Adrenal gland (tissue), 19 donors: ENCODE measurements at places on chromosomes 5 and 9. TPM values are rescaled to one million over a fixed set of nuclear protein-coding genes. Genes with fewer than 3 reads are reported as not detected.
A peak's percentile ranks its signal among the peaks of the same experiment; 100 is the strongest.

DNA sequence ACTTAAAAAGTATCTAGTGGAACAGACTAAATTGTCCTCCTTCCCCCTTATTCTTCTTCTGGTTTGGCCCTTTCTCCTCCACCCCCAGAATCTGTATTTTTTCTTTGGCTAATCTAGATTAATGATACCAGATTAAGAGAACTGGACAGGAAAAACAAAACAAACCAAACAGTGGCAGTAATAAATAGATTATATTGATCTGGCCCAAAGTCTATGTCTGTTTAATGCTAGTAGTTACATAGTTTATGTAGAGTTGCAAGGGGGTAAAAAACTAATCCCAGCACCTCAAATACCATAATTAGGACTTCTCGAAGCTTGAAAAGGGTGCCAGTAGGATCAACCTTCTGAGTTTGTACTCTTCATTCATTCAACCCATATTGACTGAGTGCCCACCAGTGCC lies 104.5 kb downstream of the ARL15 start:
- H3K27ac ChIP-seq, result no peak overlapping the region
- no peak for DNase-seq
- H3K4me1 ChIP-seq, result peaks cover 4% of the 10 kb centered on the region
- no peaks in the 10 kb centered on the region for H3K27me3 ChIP-seq
- no peaks in the 10 kb centered on the region for H3K36me3 ChIP-seq
- H3K4me3 ChIP-seq, result no peak overlapping the region

DNA sequence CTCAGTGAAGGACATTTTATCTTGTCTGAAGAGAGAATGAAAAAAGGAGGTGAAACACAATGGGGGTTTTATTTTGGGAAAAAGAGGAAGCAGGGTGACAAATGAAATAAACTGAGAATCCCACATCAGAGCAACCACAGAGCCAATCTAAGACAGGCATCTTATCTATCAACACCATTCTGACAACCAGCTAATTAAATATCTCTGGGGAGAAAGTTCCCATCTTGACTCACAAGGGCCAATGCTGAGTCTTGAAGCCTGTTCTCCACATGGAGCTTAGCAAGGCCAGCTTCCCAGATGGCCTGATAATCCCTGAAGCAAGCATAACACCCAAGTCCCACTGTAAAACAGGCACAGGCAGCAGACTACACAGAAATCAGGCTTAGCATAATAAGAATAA lies 30.4 kb downstream of the DPYSL3 start:
- H3K27ac ChIP-seq, result no peak overlapping the region
- DNase-seq, result no peak
- H3K36me3 ChIP-seq, result no peaks in the 10 kb centered on the region
- no peak overlapping the region for H3K4me3 ChIP-seq
- no peaks in the 10 kb centered on the region for H3K27me3 ChIP-seq

DNA sequence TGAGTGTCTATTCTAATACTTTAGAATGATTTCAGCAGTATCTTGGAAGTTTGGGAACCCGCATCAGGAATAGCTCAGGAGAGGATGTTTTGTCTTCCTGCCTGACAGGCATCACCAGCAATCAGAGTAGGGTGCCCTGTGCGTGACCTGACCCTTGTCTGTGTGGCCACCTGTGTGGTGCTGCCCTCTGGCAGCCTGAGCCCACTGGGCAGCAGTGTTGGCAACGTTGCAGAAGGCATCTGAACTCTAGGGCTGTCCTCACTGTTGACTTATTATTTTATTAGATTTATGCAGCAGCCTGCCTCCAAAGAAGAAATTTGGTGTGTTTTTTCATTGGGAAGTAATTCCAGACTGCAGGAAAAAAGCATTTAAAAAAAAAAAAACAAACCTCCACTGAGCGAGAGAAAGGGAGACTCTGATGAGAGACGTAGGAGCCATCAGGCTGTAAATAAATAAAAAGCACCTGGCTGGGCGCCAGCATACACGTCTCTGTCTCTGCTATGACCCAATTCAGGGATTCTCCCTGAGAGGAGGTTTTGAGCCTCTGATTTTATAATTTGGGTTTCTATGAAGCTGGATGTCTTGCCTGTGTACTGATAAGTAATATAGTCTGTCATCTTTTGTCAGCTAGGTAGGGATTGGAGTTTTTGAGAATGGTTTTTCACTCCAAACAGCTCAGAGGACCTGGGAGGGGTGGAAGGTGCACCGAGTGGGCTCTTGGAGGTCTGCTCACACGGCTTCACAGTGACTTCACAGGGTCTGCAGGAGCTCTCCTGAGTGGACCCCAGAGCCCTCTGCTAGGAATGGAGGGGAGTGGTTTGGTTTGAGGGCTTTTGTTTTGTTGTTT lies 49.0 kb downstream of the FAM78A start:
- H3K4me1 ChIP-seq, result no peaks in the 10 kb centered on the region
- H3K27me3 ChIP-seq, result no peaks in the 10 kb centered on the region
- no peaks in the 10 kb centered on the region for H3K36me3 ChIP-seq
- H3K4me3 ChIP-seq, result no peak overlapping the region
- peak overlapping the region; percentile 30 for H3K27ac ChIP-seq

DNA sequence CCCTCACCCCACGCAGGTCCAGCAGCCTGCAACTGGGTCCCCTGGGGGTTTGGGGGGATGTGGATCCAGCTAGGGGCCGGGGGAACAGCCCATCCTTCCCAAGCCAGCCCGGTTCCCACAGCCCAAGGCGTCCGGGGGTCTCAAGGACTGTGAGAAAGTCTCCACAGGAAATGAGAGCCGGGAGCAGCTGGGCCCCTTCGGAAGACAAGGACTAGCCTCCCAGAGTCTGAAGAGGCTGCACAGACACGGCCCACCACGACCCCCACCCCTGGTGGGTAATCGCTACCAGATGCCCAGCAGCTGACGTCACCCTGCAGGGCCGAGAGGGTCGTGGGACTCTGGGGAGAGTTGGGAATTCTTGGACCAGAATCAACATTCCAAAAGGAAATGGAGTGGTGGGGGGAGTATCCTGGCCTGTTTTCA lies 10.5 kb downstream of the SH2D3C start:
- no peak for DNase-seq
- no peak overlapping the region for H3K4me3 ChIP-seq
- no peak overlapping the region for H3K27ac ChIP-seq
- H3K27me3 ChIP-seq, result no peaks in the 10 kb centered on the region
- peaks cover 19% of the 10 kb centered on the region for H3K4me1 ChIP-seq
- no peaks in the 10 kb centered on the region for H3K36me3 ChIP-seq

- no peak for DNase-seq
- no peaks in the 10 kb centered on the region for H3K4me1 ChIP-seq
- H3K27ac ChIP-seq, result no peak overlapping the region
- no peak overlapping the region for H3K4me3 ChIP-seq
- H3K36me3 ChIP-seq, result no peaks in the 10 kb centered on the region
Observed at GRCh38 chr5:14107536-14107935, 35.6 kb upstream of the TRIO start.

DNA sequence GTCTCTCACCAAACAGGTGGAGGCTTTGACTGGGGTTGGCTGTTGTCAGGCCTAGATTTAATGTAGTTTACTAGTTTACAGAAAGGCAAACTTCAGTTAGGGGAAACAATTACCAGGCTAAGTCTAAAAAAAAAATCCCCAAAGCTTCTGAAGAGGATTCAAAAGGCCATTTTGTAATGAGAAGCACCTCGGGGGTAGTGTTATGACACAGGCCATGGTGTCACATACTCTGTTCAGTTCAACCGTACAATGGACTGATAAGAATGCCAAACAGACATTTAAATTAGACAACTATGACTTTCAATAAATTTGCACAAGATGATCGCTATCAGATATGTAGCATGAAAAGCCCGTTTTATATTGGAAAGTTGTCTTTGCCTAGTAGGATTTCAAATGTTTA lies 120.1 kb upstream of the PCA3 start:
- H3K4me1 ChIP-seq, result peaks cover 8% of the 10 kb centered on the region
- H3K4me3 ChIP-seq, result no peak overlapping the region
- no peak for DNase-seq
- no peak overlapping the region for H3K27ac ChIP-seq
- H3K36me3 ChIP-seq, result no peaks in the 10 kb centered on the region

- H3K27me3 ChIP-seq, result no peaks in the 10 kb centered on the region
- H3K4me1 ChIP-seq, result no peaks in the 10 kb centered on the region
- H3K36me3 ChIP-seq, result no peaks in the 10 kb centered on the region
- H3K27ac ChIP-seq, result no peak overlapping the region
- H3K4me3 ChIP-seq, result no peak overlapping the region
- no peak for DNase-seq
Observed at GRCh38 chr9:13082796-13083195, 196.7 kb downstream of the MPDZ start.

DNA sequence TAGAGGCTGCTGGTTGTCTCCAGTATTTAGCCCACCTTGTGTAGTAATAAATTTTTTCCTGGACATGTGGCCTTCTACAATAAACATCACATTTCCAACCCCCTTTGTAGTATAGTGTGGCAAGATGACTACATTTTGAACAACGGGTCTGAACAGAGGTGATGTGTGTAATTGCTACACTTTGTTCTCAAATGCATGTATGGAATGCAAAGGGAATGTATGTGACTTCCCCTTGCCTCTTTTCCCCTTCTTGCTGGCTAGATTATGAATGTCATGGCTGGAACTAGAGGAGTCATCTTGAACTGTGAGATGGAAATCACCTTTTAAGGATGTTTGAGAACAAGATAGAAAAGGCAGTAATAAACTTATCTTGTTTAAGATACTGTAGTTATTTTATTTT lies 54.5 kb downstream of the PRR16 start:
- no peaks in the 10 kb centered on the region for H3K36me3 ChIP-seq
- no peak for DNase-seq
- H3K27ac ChIP-seq, result no peak overlapping the region
- no peaks in the 10 kb centered on the region for H3K27me3 ChIP-seq
- H3K4me1 ChIP-seq, result no peaks in the 10 kb centered on the region

- no peak overlapping the region for H3K4me3 ChIP-seq
- no peaks in the 10 kb centered on the region for H3K36me3 ChIP-seq
- peaks cover 23% of the 10 kb centered on the region for H3K4me1 ChIP-seq
- no peaks in the 10 kb centered on the region for H3K27me3 ChIP-seq
- DNase-seq, result no peak
- no peak overlapping the region for H3K27ac ChIP-seq
Observed at GRCh38 chr5:138610415-138610917, 35.3 kb upstream of the HSPA9 start.

- H3K27me3 ChIP-seq, result no peaks in the 10 kb centered on the region
- no peaks in the 10 kb centered on the region for H3K4me1 ChIP-seq
- H3K36me3 ChIP-seq, result no peaks in the 10 kb centered on the region
- no peak overlapping the region for H3K4me3 ChIP-seq
Observed at GRCh38 chr5:116025866-116026265, 6.4 kb upstream of the ARL14EPL start.

- H3K27ac ChIP-seq, result no peak overlapping the region
- no peaks in the 10 kb centered on the region for H3K27me3 ChIP-seq
- no peak overlapping the region for H3K4me3 ChIP-seq
- no peaks in the 10 kb centered on the region for H3K36me3 ChIP-seq
- H3K4me1 ChIP-seq, result no peaks in the 10 kb centered on the region
Observed at GRCh38 chr5:99331061-99331460, 402.3 kb upstream of the CHD1 start.

DNA sequence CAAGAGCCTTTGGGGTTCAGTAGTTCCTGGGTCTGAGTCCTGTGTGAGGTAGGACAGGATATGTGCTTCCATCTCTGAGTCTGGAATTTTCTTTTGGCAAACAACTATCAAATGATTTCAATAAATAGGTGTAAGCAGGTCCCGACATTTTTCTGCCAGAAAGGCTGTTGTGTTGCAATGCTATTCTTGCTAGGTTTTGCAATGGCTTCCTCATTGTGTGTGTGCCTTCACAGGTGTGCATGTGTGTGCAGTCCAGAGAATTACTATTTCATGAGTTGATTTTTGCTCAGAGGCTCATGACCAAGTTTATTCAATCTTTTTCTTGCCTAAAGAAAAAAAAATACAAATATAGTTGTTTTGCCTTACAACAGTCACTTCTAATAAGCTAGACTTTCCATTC lies 64.5 kb upstream of the FRRS1L start:
- no peak overlapping the region for H3K27ac ChIP-seq
- H3K27me3 ChIP-seq, result no peaks in the 10 kb centered on the region
- no peaks in the 10 kb centered on the region for H3K36me3 ChIP-seq
- no peak for DNase-seq

- H3K4me1 ChIP-seq, result no peaks in the 10 kb centered on the region
- no peak overlapping the region for H3K27ac ChIP-seq
- H3K36me3 ChIP-seq, result no peaks in the 10 kb centered on the region
- H3K4me3 ChIP-seq, result no peak overlapping the region
- no peak for DNase-seq
Observed at GRCh38 chr5:95524423-95524822, 30.4 kb downstream of the SKIC3 start.

- no peaks in the 10 kb centered on the region for H3K36me3 ChIP-seq
- H3K27me3 ChIP-seq, result no peaks in the 10 kb centered on the region
- DNase-seq, result no peak
Observed at GRCh38 chr9:78927099-78927940, 630.4 kb downstream of the PSAT1 start.

DNA sequence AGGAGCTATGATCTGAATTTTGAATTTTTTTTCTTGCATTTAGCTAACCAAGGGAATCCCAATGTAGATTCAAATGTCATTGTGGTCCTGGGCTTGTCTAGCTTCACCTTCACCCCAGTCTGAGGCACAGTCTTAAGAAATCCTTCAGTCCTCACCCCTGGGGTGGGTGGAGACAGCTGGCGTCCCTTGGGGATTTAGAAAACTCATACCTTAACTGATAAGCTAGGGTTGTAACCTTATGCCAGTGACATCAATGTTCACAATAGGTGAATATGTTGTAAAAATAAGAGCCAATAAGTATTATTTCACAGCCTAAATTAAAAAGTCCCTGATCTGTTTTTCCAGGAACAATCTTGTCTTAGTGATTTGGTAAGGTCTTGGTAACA lies 4.6 kb downstream of the ISOC1 start:
- no peaks in the 10 kb centered on the region for H3K36me3 ChIP-seq
- no peak overlapping the region for H3K4me3 ChIP-seq
- no peak overlapping the region for H3K27ac ChIP-seq
- peaks cover 21% of the 10 kb centered on the region for H3K4me1 ChIP-seq

DNA sequence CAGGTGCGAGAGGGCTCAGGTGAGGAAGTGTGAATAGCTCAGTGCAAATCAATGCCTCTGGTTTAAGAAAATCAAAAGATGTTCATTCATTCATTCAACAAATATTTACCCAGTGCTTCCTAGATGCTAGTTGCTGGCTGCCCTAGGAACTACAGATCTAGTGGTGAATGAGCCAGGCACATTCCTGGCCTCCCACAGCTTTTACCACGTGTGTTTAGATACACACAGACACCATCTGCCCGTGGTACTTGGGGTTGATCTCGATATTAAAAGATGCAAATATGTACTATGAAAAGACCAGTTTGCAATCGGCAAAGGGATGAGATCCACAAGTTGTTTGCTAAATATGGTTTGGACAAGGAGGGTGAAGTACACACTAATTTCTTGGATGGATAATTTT lies 78.2 kb downstream of the GTF3C4 start:
- no peak overlapping the region for H3K27ac ChIP-seq
- no peaks in the 10 kb centered on the region for H3K36me3 ChIP-seq
- no peaks in the 10 kb centered on the region for H3K4me1 ChIP-seq
- no peak overlapping the region for H3K4me3 ChIP-seq

- H3K36me3 ChIP-seq, result no peaks in the 10 kb centered on the region
- H3K27me3 ChIP-seq, result no peaks in the 10 kb centered on the region
- peak within 1 kb of the TSS; percentile 48 for H3K4me3 ChIP-seq
- H3K4me1 ChIP-seq, result peaks cover 14% of the 10 kb centered on the region
Observed at GRCh38 chr9:96383165-96383942, at the start of gene SLC35D2. SLC35D2 (minus strand) TSS chr9:96383711; CDS start chr9:96383634, 77 bp downstream.

Gene SH3RF2
- 1.8 TPM for total RNA-seq

Gene DAB2IP
- total RNA-seq, result 40.1 TPM

Gene ANKRD34B
- total RNA-seq, result not detected

Gene PLAC8L1
- total RNA-seq, result not detected

Gene PCSK1
- 2.8 TPM for total RNA-seq
